ENCODE measurements at places on chromosomes 7 and 10.

- no peak for DNase-seq
These were observed 174.7 kb upstream of the PDE1C start for GRCh38 chr7:32244806-32245345.

DNA sequence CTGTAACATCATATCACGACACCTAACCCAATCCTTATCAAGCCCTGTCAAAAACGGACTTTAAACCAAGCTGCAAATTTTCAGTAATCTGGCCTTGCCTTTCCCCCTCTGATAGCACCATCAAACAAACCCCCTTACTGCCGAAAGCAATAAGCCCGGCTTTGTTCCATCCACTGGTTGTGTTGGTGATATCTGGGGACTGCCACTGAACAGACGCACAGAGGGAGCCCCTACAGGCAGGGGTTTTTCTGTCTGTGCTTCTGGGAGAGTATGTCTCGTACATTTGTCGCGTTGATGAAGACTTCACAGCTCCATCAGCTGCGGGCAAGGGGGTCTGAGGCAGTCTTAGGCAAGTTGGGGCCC lies 550 bp upstream of the PLAU start:
- peak; percentile 34 for DNase-seq

DNA sequence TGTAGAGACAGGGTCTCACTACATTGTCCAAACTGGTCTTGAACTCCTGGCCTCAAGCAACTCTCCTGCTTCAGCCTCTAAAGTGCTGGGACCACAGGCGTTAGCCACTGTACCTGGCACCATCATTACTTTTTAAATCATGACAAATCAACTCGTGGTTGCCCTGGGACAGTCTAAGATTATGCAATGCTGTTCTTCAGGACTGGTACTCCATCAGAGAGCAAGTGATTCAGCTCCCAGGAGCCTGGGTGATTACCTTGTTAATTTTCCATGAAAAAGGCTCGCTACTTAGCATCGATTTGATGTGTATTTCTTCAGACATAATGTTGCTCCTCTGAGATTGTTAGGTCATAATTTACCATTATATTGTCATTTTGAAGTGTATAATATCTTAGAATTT lies 158.9 kb upstream of the STEAP4 start:
- no peak for DNase-seq

DNA sequence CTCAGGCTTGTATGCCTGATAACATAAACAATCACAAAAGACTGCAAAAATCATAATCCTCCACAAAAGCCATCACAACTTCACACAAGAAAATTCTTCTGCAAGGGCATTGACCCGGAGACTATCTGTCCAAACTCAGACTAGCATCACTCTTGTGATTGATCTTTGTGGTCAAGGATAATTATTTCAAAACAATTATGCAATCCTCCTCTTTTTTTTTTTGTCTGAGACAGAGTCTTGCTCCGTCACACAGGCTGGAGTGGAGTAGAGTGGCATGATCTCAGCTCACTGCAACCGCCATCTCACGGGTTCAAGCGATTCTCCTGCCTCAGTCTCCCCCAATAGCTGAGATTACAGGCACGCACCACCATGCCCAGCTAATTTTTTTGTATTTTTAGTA lies 22.2 kb downstream of the CDNF start:
- DNase-seq: no peak

DNA sequence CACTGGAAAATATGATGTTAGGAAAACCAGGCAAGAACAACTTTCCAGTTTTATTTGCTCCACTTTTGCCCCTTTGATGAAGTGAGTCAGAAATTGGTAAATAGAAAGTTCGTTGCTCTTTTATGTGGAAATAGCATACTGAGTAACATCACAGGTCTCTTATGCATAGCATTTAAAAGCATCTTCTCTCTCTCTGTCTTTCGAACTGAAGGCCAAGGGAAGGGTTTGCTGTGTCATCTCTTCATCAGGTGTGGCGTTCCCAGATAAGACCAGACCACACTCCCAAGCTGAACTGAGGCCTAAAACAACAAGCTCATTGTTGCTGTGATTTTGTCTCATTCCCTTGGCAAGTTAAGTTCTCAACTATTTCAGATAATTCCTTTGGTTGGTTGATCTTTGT lies 131.8 kb upstream of the GRB10 start:
- DNase-seq: no peak

DNA sequence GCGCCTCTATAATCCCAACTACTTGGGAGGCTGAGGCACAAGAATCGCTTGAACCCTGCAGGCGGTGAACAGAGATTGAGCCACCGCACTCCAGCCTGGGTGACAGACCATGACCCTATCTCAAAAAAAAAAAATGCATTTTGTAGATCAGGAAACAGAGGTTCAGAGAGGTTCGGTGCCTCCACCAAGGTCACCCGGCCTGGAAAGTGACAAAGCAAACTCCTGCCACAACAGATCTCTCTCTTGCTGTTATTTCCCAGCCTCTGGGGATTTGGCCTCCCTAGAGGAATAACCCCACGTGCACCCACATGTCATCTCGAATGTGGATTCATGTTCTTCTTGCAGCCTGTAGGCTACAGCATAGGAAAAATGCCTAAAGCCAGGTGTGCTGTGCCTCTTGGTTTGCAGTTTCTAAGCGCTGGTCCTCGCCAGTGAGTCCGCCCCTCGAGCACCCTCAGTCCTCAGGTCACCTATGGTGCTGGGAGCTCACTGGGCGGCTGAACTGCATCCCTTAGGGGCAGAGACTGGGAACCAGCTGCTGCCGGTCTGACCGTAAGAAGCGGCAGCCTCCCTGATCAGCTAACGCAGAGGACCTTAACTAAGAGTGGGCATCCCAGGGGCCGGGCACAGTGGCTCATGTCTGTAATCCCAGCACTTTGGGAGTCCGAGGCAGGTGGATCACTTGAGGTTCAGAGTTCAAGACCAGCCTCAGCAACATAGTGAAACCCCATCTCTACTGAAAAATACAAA lies 51.7 kb upstream of the SH2B2 start:
- no peak for DNase-seq

DNA sequence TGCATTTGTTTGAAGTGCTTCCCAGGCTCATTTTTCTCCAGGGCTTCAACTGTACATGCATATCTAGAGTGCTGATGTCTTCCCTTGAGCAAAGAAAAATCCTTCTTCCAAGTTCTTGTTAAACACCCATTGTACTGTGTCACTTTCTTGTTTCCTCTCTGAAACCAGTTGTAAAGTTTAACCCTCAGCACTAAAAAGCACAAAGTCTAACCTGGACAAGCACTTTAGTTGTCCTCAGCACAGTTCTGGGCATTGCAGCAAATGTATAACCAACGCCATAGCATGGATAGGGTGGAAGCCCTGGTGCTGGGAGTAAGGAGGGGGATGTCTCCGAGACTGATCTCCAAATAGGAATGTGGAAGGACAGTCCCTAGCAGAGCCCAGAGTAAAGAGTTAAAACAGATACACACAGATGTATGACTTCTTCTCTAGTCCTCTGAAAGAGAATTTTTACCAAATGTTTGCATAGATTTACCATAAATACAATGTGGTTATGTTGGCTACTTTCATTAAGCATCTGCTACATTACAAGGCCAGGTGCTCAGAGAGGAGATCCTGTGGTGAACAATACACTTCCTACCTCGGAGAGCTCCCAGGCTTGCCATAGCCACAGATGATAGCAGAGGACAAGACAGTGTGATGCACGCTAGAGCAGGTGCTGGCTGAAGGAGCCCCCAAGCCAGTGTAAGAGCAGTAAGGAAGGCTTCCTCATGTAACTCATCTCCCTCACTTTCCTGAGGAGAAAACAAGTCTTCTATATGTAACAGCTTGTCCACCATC lies 57.0 kb downstream of the DNAJC12 start:
- DNase-seq: peak; percentile 32

DNA sequence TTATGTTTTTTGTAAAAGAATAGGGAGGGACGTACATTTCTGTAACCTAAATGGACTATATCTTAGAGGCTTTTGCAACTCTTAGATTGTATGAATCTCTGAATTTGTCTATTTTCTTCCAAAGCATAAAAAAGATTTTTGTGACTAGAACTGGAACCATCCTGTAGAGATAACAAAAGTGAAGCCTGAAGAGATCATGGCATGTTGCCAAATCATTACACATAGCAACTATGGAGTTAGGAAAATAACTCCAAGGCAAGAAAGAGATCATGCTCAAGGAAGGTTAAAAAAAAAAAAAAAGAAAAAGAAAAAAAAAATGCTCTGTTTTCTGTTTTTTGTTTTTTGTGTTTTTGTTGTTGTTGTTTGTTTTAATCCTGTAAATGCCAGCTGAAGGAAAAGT lies 567.7 kb upstream of the ZWINT start:
- DNase-seq: no peak

- no peak for DNase-seq
These were observed 1.7 kb downstream of the ADRB1 start for GRCh38 chr10:114045136-114046086.

DNA sequence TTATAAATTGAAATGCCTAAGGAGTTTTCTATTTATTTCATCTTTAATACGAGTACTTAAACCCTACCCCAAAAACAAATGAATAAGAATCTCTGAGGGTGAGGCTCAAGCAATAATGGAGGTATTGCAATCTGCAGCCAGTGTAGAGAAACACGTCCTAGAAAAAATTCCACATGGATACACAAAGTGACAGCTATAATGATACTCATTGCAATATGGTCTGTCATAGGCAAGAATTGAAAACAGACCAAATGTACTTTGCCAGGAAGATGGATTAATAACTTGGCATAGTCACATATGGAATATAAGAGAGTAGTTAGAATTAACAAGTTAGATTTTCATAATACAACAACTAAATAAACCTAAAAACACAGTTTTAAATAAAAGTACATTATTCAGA lies 440.1 kb upstream of the STEAP1 start:
- no peak for DNase-seq

DNA sequence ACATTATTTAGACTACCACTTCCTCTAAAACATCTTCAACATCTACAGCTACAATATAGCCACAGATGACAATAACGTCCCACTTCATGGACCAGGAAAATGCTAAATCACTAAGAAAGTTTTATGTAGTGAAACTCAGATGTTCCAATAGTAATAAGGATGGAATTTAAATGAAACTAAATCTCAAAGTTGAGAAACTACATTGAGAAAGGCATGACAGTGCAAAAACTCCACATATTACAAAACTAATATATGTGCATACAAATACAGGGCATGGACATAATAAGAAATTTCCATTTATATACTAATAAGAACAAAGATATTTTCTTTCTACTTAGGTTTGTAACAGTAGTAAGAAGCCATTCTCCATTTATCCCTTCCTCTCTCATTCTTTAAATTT lies 31.1 kb downstream of the POT1 start:
- DNase-seq: no peak

DNA sequence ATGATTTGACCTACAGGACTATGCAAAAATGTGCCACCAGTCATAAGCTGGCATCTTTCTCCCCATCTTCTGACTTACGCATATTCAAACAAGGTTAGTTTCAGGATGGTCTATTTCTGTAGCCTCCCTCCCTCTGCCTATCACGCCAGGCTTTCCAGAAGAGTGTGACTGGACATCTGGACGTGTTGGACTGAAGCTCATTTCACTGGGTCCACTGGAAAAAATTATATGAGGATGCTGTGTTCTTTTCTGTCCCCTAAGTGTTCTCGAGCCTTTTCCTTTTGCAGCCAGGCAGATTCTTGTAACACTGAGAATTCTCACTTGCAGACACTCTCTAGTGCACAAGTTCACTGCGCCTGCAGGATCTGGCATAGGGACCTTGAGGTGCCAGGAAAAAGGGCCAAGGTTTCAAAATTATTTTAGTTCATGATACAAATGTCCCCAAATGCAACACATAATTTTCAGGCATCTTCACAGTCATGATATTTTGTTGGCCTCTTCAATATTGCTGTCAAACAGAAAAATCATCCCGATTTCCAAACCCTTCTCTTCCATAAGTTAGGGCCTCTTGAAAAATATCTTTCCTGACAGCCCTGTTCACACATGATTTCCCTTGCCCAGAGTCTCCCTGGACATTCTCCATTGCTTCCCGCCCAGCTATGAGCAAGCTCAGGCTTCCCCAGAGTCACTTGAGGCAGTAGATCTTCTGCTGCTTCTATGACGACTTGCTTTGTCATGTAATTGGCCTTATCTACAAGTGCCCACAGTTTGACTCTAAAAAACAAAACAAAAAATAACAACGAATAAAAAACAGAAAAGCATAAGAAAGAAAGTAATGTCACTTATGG lies 170.4 kb downstream of the BMPER start:
- no peak for DNase-seq

GRCh38 chr7:116525298-116525912 lies 569 bp downstream of the CAV1 start:
- DNase-seq: no peak

- DNase-seq: no peak
These were observed 433.9 kb downstream of the SORCS3 start for GRCh38 chr10:105075031-105075430.

- no peak for DNase-seq
These were observed 620 bp downstream of the SLK start for GRCh38 chr10:103967448-103968071.

GRCh38 chr7:953547-954327 lies 743 bp downstream of the ADAP1 start:
- no peak for DNase-seq

DNA sequence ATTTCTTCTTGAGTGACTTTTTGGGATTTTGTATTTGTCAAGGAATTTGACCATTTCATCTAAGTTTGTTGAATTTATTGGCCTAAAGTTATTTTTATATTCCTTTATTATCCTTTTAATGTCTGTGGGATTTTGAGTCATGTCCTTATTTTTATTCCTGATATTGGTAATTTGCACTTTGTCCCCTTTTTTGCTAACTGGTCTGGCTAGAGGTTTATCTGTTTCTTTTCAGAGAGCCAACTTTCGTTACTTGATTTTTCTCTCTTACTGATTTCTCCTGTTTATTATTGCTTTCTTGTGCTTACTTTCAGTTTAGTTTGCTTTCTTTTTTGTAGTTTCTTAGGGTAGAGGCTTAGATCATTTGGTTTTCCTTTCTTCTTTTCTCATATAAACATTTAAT lies 14.6 kb downstream of the MGMT start:
- no peak for DNase-seq

GRCh38 chr10:11483201-11484148 lies 128.0 kb downstream of the USP6NL start:
- no peak for DNase-seq

DNA sequence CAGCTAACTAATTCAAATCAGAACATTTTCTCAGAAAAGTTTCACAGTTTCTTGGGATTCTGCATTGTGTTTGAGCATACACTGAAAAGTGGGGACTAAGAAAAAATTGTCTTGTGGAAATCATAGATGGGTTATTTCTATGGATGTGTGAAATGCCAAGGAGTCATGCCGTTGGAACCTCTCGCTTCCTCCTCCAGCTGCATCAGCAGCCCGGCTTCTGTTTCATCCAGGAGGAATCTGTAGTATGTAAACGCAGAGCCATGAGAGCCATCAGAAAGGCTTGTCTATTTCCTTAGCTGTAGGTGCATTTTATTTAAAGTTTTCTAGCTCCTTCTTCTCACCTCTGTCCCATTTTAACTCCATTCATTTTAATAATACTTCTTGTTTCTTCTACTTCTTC lies 1144.1 kb downstream of the GATA3 start:
- no peak for DNase-seq

- no peak for DNase-seq
These were observed 62.9 kb downstream of the PRKAG2 start for GRCh38 chr7:151813997-151814396.

Measured in Jurkat, Clone E6-1 (cell line).